ENCODE measurements at places on chromosomes 13 and 19. TPM values are rescaled to one million over a fixed set of nuclear protein-coding genes. Genes with fewer than 3 reads are reported as not detected.

ZNF208 gene
- total RNA-seq = 23.1 TPM

PRPF31 gene
- 27.2 TPM for total RNA-seq

GRCh38 chr13:73261739-73262216, 203.0 kb downstream of the KLF5 start:
- no peak for DNase-seq

GRCh38 chr13:87903553-87903952, 232.4 kb downstream of the SLITRK5 start:
- DNase-seq = peak; percentile 68
